ENCODE measurements at places on chromosomes 11 and 22.

DNA sequence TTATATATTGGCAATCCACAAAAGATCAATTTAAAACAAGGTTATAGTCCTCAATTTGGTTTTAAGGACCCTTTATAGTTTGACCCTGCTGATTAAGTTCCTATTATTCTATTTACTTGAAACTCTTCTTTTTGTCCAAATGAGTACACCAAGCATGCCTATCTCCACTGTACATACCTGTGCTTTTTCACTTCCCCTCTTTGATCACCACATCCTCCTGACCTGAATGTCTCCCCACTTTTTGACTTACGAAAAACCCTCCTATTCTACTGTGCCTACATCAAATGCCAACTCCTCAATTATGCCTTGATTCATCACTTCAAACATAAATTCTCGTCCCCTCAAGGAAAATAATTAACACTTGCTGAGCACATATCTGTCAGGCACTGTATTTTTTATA, 113.5 kb downstream of the SOX6 start:
- no peak for DNase-seq

DNA sequence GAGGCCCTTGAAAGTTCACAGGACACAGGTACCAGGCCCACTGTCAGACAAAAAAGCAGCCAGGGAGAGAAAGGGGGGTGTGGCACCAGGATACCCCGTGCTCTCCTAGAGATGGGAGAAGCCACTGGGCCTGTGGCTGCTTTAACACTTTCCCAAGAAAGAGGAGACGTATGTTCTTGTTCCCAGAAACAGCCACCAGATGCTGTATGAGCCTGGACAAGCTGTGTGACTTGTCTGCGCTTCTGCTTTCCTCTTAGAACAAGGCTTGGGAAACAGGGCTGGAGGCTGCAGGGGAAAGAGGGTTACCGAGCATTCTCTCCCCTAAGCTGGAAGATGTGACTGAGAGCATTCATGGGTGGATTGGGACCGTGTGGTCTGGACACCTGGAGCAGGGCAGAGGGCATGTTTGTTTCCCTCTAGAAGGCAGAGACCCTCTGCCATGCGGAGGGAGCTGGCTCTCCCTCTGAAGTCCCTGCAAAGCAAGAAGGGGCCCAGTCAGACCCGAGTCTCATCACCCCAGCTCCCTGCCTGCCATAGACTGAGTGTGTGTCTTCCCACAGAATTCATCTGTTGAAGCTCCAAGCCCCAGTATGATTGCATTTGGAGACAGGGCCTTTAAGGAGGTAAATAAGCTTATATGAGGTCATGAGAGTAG, 74.1 kb downstream of the TRIM29 start:
- peak; percentile 35 for DNase-seq

GRCh38 chr11:83923961-83924360, 637.8 kb upstream of the CCDC90B start:
- DNase-seq = no peak

- no peak for DNase-seq
Observed at GRCh38 chr11:117482881-117483280, 155.2 kb downstream of the CEP164 start.

DNA sequence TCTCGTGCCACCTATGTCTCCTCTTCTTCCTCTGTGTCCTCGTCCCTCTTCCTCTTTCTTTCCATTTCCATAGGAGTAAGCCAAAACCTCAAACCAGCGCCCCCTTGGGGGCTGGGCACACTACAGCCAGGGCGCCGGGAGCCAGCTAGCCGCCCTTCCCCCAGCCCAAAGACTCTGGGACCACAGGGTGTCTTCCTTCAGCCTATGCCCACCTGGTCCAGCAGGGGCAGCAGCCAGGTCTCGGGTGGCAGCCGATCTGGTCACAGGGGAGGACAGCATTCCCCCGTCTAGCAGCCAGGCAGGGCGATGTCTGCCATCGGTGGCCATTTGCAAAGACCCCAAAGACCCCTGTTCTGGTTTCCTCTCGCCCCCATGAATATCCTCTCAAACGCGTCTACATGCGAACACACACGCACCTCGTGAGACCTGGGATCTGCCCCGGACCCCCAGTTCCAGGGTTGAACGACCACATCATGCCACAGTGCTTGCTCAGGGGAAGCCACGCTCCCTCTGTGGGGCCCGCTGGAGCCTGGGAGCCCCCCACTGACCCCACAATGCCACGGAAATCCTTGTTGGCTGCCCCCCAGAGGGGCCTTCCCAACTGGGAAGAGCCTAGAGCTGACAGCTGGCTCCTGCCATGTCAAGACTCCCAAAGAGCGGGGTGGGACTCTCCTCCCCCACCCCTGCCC, 546.0 kb upstream of the CCDC179 start:
- no peak for DNase-seq

GRCh38 chr11:108117746-108118371, 3.5 kb upstream of the ACAT1 start:
- no peak for DNase-seq

DNA sequence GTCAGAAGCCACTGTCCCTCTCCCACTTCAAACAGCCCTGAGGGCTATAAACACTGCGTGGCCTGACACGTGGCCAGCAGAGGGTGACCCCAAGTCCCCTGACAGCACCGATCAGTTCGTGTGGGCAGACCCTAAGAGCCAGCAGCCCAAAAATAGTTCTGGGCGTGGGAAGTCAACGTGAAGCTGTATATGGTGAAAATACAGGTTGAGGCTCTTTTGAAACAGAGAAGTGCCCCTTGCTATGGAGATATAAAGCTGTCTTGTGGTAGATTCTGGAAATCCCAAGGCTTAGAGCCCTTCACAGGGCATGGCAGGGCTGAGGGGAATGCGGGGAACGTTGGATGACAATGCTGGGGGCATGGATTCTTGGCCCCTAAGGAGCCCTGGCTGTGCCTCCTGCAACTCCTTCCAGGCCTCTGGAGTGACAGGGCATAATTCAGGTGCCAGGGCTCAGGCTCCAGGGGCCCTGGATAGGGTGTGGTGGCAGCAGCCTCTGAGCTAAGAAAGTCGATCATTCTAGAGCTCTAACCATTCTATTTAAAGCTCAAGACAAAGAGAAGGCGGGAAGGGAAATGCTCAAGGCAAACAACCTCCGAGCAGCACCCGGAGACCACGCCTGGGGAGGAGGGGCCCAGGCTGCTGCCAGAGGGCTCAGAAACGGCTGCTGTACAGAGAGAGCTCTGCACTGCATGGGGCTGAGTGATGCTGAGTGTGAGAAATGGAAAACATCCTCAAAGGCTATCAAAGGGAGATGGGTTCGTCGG, 60.4 kb upstream of the CD5 start:
- DNase-seq = peak; percentile 74

DNA sequence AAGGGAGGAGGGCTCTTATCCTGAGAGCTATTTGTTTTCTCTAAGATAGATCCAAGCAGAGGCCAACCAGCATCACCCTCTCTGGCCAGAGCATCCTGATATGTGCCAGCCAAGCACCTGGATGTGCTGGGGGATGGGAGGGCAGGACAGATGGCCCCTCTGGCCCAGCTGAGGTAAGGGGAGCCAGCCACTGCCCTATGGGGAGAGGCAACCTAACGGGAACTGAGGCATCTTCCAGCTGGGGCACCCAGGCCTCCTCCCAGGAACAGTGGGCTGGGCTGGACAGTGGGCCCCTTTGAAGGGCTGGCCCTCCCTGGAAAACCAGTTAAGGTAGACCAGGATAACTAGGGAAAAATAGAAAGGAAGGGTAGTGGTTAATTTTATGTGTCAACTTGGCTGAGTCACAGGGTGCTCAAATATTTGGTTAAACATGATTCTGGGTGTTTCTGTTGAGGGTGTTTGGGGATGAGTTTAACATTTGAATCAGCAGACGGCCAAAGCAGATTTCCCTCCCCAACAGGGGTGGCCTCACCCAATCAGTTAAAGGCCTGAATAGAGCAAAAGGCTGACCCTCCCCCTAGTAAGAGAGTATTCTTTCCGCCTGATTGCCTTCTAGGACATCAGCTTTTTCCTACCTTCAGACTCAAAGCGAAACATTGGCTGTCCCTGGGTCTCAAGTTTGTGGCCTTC, 595.1 kb downstream of the BUD13 start:
- DNase-seq = peak; percentile 37

GRCh38 chr11:72817966-72818365, 3.8 kb downstream of the ATG16L2 start:
- no peak for DNase-seq

- DNase-seq = peak; percentile 95
Observed at GRCh38 chr11:61480994-61481335, 27.6 kb upstream of the LRRC10B start.

GRCh38 chr11:59011655-59012397, 72.5 kb downstream of the GLYATL1 start:
- DNase-seq = peak; percentile 48
